Uterus (tissue), 4 donors: ENCODE measurements at places on chromosomes 4 and X. TPM values are rescaled to one million over a fixed set of nuclear protein-coding genes. Genes with fewer than 3 reads are reported as not detected.

The ATP1B4 gene
- not detected for total RNA-seq

DNA sequence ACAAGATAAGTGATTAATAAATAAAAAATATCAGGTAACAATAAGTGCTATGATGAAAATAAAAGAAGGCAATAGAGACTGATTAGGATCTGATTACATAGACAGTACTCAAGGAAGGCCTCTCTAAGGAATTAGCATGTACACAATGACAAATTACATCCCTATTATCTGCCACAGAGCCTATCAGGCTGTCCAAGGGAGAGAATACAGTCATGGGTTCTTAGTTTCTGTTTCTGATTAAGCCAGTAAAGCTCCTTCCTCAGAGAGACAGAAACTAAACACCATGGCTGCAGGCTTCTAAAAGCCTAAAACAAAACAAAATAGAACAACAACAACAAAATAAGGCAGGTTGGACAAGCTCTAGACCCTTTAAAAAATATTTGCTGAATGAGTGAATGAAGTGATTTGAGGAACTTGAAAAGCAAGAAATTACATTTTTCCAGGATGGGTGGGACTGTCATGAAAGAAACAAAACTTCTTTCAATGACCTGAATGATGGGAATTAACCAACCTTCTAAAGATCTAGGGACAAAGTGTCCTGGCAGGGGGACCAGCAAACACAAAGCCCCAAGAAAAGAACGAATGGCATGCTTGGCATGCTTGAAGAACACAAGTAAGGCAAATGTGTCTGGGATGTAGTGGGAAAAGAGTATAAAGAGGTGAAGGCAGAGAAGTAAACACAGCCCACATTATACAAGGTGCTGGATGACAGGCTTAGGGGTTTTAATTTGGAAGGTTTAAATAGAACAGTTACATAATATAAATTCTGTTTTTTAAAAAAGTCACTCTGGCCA, 44.1 kb downstream of the NAA11 start:
- DNase-seq: no peak

DNA sequence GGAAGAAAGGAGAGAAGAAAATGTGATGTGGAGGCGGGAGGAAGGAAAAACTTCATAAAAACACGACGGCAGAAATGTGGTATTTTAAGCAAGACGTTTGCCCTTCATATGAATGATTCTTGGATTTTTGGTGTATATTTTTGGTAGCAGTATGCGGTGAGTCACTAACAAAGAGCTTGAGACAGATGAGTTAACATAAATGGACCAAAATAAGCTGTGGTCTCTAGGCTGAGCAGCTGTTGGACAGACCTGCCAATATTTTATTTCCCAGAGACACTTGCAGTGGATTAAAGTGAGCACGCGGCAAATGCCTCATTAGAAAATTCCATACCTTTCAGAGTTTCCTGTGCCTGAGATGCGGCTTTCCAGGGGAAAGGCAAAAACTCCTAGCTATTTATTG, 43.1 kb upstream of the RPS6KA3 start:
- no peak for DNase-seq

DNA sequence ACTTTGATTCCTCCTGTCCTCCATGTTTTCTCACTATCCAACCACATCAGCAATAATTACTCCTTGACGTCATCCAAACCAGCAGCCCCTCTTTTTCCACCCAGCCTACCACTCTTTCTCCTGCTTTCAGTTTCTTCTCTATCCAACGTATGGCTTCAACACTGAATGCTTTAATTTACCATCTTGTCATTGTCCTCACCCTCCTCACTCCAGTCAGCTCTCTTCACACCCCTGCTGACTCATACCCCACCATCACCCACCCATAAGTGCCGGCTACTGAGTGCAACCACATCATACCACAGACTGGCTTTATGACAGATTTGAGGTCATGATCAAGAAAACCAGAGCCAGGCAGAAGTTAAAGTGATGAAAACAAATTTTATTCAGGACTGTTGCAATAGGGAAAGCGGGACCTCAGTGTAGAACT, 9.8 kb upstream of the ANXA5 start:
- DNase-seq: no peak

The CCDC160 gene
- total RNA-seq: not detected

DNA sequence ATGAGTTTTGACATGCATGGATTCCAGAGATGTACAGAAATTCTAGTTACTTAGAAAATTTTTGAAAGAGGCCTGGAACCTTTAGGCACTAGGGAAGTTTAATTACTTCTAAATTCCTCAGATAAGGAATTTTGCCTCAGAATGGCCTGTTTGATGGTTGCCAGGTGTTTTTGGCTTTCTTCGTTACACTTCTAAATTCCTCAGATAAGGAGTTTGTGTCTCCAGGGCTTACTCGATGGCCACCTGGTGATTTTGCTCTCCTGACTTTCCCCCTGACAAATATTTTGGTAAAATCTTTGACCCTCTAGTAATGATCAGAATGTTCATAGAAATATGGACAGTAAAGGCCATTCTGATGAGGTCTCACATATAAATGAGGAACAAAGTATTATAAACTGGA, 64.3 kb downstream of the BEX3 start:
- DNase-seq: no peak

GRCh38 chrX:111133389-111133788, 37.4 kb downstream of the PAK3 start:
- no peak for DNase-seq

DNA sequence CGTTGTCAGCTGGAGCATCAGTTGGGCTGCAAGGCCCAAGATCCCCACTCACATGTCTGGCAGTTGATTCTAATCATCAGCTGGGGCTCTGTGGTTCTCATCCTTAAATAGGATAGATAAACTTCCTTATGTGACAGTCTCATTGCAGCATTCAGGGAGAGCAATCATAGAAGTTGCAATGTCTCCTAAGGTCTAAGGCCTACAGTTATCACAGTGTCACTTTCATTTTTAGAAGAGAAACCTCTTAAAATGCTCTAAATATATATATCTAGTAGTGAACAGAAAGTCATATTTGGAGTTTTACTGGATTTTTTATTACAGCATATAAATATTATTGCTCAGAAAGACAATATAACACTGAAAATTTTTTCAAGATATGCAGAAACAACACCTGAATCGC, 226.0 kb upstream of the PPP1R2C start:
- DNase-seq: no peak

GRCh38 chr4:140111256-140111655, 42.7 kb downstream of the MAML3 start:
- no peak for DNase-seq

DNA sequence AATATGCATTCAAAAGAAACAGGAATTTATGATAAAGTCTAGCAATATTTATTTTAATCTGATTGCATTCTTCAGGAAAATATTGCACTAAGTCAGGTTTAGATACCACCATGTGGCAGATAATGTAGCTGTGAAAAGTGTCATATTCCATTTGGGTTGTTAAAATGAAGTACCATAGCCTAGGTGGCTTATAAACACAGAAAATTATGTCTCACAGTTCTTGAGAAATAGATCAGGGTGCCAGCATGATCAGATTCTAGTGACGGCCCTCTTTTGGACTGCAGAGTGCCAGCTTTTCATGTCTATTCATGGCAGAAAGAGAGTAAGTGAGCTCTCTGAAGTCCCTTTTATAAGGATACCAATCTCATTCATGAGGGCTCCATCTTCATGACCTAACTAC, 5.6 kb upstream of the ADGRL3 start:
- DNase-seq: no peak

The SULT1E1 gene
- total RNA-seq: not detected

The LGI2 gene
- 21.2 TPM for total RNA-seq

The HSFX4 gene
- total RNA-seq: not detected

DNA sequence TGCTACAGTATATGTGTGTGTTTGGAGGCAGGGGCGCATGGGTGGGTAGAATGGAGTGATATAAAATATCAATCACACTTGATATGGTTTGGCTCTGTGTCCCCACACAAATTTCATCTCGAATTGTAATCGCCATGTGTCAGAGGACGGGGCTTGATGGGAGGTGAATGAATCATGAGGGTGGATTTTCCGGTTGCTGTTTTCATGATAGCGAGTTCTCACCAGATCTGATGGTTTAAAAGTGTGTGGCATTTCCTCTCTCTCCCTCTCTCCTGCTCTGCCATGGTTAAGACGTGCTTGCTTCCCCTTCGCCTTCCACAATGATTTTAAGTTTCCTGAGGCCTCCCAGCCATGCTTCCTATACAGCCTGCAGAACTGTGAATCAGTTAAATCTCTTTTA, 14.8 kb downstream of the SOWAHB start:
- no peak for DNase-seq

The PKD2 gene
- total RNA-seq: 190 TPM

DNA sequence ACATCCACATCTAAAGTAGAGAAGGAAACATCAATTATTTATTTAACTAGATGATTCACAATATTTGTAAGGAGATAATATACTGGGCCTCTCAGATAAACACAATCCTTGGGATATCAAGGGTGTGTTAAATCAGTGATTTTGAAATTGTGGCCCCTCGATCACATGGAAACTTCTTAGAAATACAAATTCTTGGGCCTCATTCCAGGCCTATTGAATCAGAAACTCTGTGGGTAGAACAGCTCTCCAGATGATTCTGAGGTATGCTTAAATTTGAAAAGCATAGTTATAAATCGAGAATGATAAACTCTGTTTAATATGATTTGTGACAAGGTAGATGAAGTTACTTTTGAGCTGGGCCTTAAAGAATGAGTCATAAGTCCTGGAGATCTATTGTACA, 64.3 kb upstream of the GPR174 start:
- DNase-seq: no peak

The RGS12 gene
- total RNA-seq: 55.1 TPM
